SK-N-SH (cell line): ENCODE measurements at places on chromosomes 13 and 19.
A peak's percentile ranks its signal among the peaks of the same experiment; 100 is the strongest.

DNA sequence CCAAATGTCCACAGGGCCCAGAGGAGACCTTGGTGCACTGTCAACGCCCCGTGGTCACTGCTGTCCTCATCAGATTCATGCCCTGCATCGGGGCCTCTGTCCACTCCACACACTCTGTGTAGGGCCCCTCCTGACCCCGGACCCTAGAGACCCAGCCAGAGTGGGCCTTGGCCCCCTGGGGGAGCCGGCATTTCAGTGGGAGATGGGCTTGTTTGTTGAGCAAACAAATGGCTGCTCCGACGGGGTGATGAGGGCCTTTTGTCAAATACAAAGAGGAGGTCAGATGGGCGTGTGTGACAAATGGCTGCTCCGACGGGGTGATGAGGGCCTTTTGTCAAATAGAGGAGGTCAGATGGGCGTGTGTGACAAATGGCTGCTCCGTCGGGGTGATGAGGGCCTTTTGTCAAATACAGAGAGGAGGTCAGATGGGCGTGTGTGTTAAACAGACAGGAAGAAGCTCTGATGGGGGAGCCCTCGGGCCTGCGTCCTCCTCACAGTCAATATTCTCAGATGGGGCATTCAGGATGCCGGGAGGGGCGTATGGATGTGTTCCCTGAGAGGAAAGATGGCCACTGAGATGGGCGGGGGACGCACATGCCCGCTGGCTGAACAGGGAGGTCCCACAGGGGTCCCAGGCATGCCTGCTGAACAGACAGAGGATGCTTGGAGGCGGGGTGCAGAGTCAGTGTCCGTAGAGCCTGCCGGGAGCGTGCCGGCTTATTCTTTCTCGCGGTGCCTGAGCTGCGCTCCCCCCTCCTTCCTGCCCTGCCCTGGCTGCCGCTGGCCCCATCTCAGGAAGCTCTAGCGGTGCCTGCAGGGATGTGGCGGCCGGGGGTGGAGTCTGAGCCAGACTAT, 36.3 kb downstream of the SMIM24 start:
- DNase-seq: peak; percentile 76
- H3K27ac ChIP-seq: peak overlapping the region; percentile 78
- H3K36me3 ChIP-seq: peaks cover 29% of the 10 kb centered on the region; the same call in 1 of the 2 replicates
- no peak overlapping the region for H3K4me3 ChIP-seq
- no peaks in the 10 kb centered on the region for H3K27me3 ChIP-seq

GRCh38 chr13:52026246-52026626, 1.7 kb downstream of the UTP14C start:
- H3K27ac ChIP-seq: no peak overlapping the region
- H3K36me3 ChIP-seq: peaks cover 45% of the 10 kb centered on the region
- no peak overlapping the region for H3K4me3 ChIP-seq

DNA sequence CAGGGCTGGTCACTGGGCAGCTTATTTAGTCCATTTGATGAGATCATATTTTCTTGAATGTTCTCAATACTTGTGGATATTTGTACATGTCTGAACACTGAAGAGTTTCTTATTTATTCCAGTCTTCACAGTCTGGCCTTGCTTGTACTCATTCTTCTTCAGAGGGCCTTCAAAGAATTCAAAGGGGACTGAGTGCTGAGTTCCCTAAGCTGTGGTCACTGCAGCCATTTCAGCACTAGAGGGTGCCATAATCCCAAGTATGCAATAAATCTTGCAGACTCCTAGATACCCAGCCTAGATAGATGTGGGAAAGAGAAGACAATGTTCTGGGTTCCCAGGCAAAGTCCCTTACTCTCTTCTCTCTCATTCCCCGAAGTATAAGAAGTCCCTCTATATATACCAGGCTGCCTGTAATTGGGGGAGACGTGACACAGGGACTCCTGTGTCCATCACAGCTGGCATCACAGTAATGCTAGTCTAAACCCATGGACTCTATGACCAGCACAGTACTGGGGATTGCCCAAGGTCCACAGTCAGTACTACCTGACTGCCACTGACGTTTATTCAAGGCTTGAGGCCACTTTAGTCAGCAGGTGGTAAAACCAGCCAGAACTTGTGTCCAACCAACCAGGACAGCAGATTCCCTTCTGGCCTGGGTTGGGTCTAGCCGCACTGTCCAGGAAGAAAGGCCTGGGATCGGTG, 8.9 kb upstream of the VN1R1 start:
- H3K4me1 ChIP-seq: no peaks in the 10 kb centered on the region
- peak; percentile 48 for DNase-seq
- H3K27ac ChIP-seq: no peak overlapping the region

DNA sequence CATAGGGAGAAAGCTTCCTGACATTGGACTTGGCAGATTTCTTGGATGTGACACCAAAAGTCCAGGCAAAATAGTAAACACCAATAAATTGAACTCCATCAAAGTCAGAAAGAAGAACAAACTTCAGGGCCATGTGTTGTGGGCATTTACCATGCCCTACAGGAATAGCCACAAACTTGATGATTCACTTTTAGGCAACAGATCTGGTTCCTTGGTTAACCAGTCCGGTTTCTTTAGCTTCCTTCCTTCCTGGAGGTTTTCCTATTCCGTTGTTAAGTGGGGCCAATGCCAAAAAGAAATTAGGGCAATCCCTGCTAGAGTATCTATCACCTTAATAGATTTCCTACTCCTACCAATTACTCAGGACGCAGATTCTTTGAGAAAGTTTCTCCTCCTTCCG, 25.2 kb downstream of the IGFL1 start:
- no peaks in the 10 kb centered on the region for H3K36me3 ChIP-seq
- H3K27me3 ChIP-seq: peaks cover 92% of the 10 kb centered on the region
- H3K4me1 ChIP-seq: no peaks in the 10 kb centered on the region
- H3K4me3 ChIP-seq: no peak overlapping the region
- DNase-seq: no peak

DNA sequence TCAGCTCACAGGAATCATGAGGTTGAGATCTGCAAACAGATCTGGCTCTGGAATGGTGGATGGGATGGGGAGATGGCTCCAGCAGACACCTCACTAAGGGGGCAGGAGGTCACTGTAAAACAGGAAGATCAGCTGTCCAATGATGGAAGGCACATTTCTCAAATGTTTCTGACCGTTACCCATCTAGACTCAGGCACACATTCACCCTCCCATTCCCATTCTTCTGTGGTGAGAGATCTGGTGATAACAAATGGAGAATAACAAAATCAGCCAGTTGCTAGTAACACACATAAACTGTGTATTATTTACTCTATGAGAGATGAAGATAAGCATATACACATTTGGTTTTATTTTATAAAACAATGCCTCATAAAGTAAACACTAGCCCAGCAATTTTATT, 235.9 kb downstream of the TSHZ3 start:
- no peak for DNase-seq
- H3K27ac ChIP-seq: no peak overlapping the region
- no peaks in the 10 kb centered on the region for H3K27me3 ChIP-seq

DNA sequence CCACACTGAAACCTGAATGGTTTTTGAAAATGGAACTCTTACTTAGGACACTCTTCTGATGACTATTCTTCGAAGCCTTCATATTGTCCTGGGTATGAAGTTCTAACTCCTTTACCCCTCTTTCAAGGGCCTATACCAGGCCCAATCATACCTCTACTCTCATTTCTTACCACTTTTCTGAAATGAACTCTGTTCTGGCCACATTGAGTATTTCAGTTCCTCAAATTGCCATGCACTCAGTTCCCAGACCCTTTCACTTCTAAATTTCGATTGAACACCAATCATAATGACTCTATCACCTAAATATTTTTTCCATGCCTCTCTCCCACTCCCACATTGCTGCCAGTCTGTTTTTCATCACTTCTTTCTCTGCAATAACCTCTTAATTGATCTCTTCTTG, 53.7 kb downstream of the LACC1 start:
- no peaks in the 10 kb centered on the region for H3K27me3 ChIP-seq
- no peaks in the 10 kb centered on the region for H3K36me3 ChIP-seq
- H3K27ac ChIP-seq: no peak overlapping the region
- H3K4me3 ChIP-seq: no peak overlapping the region

- H3K27ac ChIP-seq: no peak overlapping the region
- no peak for DNase-seq
- no peaks in the 10 kb centered on the region for H3K27me3 ChIP-seq
- H3K4me3 ChIP-seq: no peak overlapping the region
- H3K36me3 ChIP-seq: no peaks in the 10 kb centered on the region
These were observed 95.4 kb downstream of the CYSLTR2 start for GRCh38 chr13:48749144-48749543.

GRCh38 chr13:111469450-111469849, 149.0 kb downstream of the TEX29 start:
- H3K4me3 ChIP-seq: no peak overlapping the region
- no peaks in the 10 kb centered on the region for H3K36me3 ChIP-seq
- no peak for DNase-seq
- no peak overlapping the region for H3K27ac ChIP-seq
- H3K27me3 ChIP-seq: peaks cover 28% of the 10 kb centered on the region

GRCh38 chr19:29411113-29411581, 114.6 kb upstream of the VSTM2B start:
- H3K4me1 ChIP-seq: no peaks in the 10 kb centered on the region
- H3K4me3 ChIP-seq: no peak overlapping the region
- H3K27me3 ChIP-seq: peaks cover 24% of the 10 kb centered on the region
- DNase-seq: no peak

DNA sequence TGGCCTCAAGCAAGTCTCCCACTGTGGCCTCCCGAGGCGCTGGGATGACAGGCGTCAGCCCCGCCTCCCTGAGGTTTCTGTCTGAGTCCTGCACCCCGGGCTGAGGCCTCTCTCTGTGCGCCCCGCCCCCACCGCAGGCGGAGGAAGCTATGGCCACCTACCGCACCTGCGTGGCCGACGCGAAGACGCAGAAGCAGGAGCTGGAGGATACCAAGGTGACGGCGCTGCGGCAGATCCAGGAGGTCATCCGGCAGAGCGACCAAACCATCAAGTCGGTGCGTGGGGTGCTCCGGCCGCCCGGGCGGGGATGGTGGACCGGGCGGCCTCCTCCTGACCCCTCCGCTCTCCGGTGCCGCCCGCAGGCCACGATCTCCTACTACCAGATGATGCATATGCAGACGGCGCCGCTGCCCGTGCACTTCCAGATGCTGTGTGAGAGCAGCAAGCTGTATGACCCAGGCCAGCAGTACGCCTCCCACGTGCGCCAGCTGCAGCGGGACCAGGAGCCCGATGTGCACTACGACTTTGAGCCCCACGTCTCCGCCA, 12.7 kb downstream of the ARHGAP45 start:
- H3K27ac ChIP-seq: no peak overlapping the region
- H3K27me3 ChIP-seq: no peaks in the 10 kb centered on the region
- H3K4me1 ChIP-seq: peaks cover 22% of the 10 kb centered on the region; the same call in 1 of the 2 replicates
- H3K4me3 ChIP-seq: peak overlapping the region; percentile 17; the same call in 1 of the 2 replicates

DNA sequence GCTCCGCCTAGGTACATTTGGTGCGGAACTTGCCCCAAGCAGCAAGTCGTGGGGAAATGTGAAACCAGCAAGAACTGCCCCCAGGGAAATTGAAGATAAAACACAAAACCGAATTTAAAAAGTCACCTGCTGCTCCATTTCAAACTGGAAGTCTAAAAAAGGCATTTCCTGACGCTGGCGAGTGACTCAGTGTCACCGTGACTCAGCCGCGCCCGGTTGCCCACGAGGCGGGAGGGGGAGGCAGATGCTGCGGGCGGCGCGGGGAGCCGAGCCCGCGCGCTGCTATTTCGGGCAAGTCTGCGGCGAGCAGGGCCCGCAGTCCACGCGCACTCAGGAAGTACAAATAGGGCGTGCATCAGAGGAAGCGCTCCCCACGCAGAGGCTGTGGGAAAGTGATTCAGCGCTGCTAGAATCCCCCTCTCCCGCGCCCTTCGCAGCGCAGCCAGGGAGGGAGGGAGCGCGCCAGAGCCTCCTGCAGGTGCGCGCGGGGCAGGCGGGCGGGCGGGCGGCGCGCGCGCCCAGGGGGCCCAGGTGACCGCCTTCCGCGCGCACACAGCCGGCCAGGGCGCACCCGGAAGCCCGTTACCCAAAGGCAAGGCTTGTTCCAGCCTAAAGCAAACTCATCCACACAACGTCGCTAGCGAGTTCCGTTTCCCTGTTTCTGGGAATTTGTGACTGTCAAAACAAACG, 168.8 kb downstream of the COL4A1 start:
- H3K4me1 ChIP-seq: no peaks in the 10 kb centered on the region
- H3K36me3 ChIP-seq: no peaks in the 10 kb centered on the region
- DNase-seq: peak; percentile 79
- peak overlapping the region; percentile 39 for H3K27ac ChIP-seq

GRCh38 chr19:38277969-38278680, 13.8 kb downstream of the SPINT2 start:
- H3K27me3 ChIP-seq: no peaks in the 10 kb centered on the region
- DNase-seq: peak; percentile 52
- H3K4me1 ChIP-seq: peaks cover 6% of the 10 kb centered on the region; the same call in 1 of the 2 replicates
- no peak overlapping the region for H3K4me3 ChIP-seq

- no peak overlapping the region for H3K27ac ChIP-seq
- H3K4me1 ChIP-seq: peaks cover 23% of the 10 kb centered on the region; the same call in 1 of the 2 replicates
- no peak overlapping the region for H3K4me3 ChIP-seq
- no peak for DNase-seq
- H3K27me3 ChIP-seq: no peaks in the 10 kb centered on the region
These were observed 65.3 kb downstream of the KCTD15 start for GRCh38 chr19:33861950-33862349.

DNA sequence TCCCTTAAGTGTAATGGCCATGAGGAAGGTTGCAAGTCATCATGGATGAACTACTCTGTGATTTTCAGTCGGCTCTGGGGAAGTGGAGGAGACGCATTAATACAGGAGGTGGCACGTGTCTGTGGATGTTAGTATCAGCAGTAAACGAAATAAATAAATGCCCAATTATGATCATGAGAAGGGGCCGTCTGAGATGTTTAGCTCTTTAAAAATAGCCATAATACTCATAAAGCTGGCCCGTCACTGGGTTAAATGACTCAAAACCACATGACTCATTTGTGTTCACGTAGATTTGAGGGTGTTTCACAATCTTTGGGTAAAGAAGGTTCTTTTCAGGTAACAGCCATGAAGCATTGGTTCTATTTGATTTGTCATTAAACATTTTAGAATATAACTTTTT, 620.6 kb downstream of the GPC6 start:
- no peak overlapping the region for H3K4me3 ChIP-seq
- no peak for DNase-seq
- no peaks in the 10 kb centered on the region for H3K4me1 ChIP-seq
- no peak overlapping the region for H3K27ac ChIP-seq

GRCh38 chr13:76012091-76012721, 376.1 kb downstream of the LMO7 start:
- no peak for DNase-seq
- H3K27me3 ChIP-seq: no peaks in the 10 kb centered on the region
- H3K4me1 ChIP-seq: no peaks in the 10 kb centered on the region; the same call in 1 of the 2 replicates
- no peak overlapping the region for H3K4me3 ChIP-seq
- no peaks in the 10 kb centered on the region for H3K36me3 ChIP-seq

GRCh38 chr13:78061806-78062205, 143.2 kb upstream of the EDNRB start:
- no peaks in the 10 kb centered on the region for H3K36me3 ChIP-seq
- no peak for DNase-seq
- H3K27ac ChIP-seq: no peak overlapping the region
- H3K4me1 ChIP-seq: no peaks in the 10 kb centered on the region
- no peak overlapping the region for H3K4me3 ChIP-seq
